ENCODE measurements at places on chromosomes 16 and 17.

GRCh38 chr16:50651835-50652438 is 29.2 kb downstream of the SNX20 start:
- no peak for DNase-seq

DNA sequence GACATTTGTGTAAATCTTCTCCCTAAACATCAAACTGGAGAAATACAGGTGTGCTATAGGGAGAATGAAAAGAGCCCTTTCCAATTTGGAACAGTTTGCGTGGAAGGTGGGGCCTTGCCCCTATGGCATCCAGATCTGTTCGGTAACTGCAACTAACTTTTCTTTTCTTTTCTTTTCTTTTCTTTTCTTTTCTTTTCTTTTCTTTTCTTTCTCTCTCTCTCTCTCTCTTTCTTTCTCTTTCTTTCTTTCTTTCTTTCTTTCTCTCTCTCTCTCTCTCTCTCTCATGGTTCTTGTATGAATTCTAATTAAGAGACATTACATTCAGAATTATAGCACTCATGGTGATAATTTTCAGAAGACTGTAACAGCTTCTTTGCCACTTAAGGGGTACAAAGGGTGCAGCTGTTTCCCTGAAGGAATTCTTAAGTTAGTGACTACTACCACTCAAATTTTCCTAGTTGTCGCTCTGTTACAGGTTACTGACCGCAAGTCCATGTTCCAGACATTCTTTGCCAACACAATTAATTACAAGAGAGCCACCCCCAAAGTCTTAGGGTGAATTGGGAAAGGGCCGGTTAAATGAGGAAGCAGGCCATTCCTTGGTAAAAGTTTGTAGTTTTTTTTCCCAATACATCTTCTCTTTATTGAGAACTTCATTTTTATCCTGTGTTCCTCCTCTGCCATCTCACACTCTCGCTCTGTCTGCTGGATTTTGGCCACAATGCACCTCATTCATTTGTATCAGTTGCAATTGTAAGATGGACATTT is 69.8 kb downstream of the KSR1 start:
- DNase-seq, result no peak

DNA sequence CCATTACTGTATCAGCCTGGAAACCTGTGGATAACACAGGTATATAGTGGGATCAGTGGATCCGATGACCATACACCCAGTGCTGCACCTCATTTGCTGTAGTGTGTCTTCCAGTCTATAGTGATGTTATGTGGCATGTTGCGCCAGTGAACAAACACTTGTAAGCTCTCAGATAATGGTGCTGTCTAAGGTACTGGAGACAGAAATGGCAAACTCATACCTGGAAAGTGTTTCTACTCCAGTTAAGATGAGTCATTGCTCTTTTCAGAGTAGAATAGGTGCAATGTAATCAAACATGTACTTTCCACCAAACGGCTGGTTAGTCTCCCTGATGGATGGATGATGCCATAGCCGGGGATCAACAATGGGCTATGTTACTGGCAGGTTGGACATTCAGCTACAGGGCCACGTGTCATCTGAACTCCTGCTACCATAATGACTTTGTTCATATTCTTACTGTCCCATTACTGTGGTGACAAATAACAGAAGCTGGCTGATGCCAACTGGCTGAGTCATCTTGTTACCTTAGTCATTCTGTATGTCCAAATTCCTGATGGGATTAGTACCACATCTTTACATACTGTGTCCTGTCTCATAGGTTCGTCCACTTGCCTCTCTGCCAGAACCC is 6.3 kb downstream of the CCL11 start:
- no peak for DNase-seq

- no peak for DNase-seq
These were observed 220.7 kb upstream of the KCNJ16 start for GRCh38 chr17:69854225-69854780.

DNA sequence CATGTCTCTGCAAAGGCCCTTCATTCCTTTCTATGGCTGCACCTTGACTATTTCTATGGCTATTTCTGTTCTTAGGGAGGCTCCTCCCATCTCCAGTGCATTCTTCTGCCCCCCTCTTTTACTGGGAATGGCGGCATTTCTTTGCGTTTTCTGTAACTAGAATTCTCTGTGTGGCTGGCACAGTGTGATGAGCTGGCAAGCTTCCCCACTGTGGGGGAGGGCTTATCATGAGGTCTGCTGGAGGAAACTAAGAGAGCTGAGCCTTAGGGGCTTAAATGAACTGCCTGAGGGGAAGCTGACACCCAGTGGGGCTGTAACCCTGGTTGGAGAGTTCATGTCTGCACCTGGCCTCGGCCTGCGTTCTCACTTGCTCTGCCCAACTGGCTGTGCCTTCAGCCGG is 1.5 kb upstream of the CARD14 start:
- DNase-seq, result no peak

- no peak for DNase-seq
These were observed 237.0 kb downstream of the ZNF423 start for GRCh38 chr16:49618955-49619354.

GRCh38 chr16:79336437-79337229 is 263.9 kb downstream of the MAF start:
- DNase-seq, result no peak

- DNase-seq, result no peak
These were observed 461.7 kb upstream of the HSBP1 start for GRCh38 chr16:83345846-83346640.

- DNase-seq, result no peak
These were observed 202.0 kb upstream of the CPHXL start for GRCh38 chr16:75928295-75928694.

- DNase-seq, result no peak
These were observed 136.1 kb downstream of the CLEC16A start for GRCh38 chr16:11080327-11080967.

GRCh38 chr16:56683424-56684172 is 1.3 kb downstream of the MT1X start:
- no peak for DNase-seq

- peak; percentile 89 for DNase-seq
These were observed 24.2 kb downstream of the KLHL36 start for GRCh38 chr16:84672276-84673202.

- no peak for DNase-seq
These were observed 91.8 kb downstream of the KCNJ12 start for GRCh38 chr17:21467739-21468490.

- DNase-seq, result no peak
These were observed 73.3 kb downstream of the ABCC1 start for GRCh38 chr16:16022683-16023064.

DNA sequence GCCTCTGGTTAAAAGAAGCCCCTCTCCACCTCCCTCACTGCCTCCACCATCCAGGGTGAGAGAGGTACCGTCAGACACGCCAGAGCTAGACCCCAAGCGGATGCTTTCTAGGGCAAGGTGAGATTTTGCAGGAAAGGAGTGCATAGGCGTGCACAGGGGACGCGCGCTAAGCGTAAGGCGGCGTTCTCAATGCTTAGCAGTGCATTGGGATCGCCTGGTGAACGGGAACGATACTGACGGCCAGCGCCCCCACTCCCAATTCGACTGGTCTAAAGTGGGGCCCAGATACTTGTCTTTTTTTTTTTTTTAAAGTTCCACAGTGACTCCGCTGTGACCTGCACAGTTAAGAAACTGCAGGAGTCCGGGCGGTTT is 57.9 kb upstream of the CREBBP start:
- DNase-seq, result no peak

DNA sequence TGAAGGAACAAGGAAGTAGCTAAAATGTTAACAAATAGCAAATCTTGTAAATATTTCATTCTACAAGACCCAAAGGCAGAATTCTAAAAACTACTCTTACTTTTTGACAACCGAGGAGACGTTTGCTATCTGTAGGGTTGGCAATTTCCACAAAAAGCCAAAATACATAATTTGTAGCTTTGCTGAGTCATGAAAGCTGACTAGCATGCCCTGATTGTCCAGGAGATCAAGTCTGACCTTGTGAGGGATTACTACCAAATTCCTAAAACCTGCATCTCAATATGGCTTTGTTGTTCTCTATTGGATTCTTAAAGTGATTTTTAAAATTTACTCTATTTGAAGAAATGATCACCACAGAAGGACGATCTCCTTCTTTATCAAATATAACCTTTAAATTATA is 10.8 kb downstream of the DNAJA2 start:
- DNase-seq, result no peak

- DNase-seq, result no peak
These were observed 22.0 kb downstream of the TEX14 start for GRCh38 chr17:58669853-58670252.

Data from GM10248 (cell line).